CD4-positive, alpha-beta T cell treated with Interferon gamma for 1 hour (primary cell): ENCODE measurements at places on chromosomes 16 and 17.
A peak's percentile ranks its signal among the peaks of the same experiment; 100 is the strongest.

- no peak for DNase-seq
These were observed 1.1 kb upstream of the DNAJC7 start for GRCh38 chr17:42018339-42018738.

DNA sequence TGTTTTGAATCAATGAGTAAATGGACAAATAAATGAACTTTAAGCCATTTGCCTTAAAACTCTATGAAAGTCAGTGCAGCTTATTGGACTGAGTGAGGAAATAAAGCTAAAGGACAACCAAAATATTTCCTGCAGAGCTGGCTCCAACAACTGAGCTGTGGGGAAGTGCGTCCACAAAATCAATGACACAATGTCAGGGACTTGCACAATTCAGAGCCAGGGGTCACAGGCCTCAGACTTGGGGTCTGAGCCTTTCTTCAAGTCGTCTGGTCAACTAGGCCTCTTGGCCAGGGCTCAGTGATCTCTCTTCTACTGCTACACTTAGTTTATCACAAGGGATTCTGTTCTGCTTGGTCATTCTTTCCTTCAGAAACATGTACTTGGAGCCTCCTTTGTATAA is 26.2 kb upstream of the RHBDL3 start:
- no peak for DNase-seq

GRCh38 chr17:42422412-42422957 is 571 bp downstream of the CAVIN1 start:
- DNase-seq, result no peak

GRCh38 chr17:1201132-1201702 is 21.4 kb upstream of the ABR start:
- DNase-seq, result peak; percentile 51

GRCh38 chr17:83144421-83145357 is 65.3 kb downstream of the METRNL start:
- no peak for DNase-seq

GRCh38 chr16:81649561-81650184 is 129.4 kb upstream of the PLCG2 start:
- DNase-seq, result no peak

DNA sequence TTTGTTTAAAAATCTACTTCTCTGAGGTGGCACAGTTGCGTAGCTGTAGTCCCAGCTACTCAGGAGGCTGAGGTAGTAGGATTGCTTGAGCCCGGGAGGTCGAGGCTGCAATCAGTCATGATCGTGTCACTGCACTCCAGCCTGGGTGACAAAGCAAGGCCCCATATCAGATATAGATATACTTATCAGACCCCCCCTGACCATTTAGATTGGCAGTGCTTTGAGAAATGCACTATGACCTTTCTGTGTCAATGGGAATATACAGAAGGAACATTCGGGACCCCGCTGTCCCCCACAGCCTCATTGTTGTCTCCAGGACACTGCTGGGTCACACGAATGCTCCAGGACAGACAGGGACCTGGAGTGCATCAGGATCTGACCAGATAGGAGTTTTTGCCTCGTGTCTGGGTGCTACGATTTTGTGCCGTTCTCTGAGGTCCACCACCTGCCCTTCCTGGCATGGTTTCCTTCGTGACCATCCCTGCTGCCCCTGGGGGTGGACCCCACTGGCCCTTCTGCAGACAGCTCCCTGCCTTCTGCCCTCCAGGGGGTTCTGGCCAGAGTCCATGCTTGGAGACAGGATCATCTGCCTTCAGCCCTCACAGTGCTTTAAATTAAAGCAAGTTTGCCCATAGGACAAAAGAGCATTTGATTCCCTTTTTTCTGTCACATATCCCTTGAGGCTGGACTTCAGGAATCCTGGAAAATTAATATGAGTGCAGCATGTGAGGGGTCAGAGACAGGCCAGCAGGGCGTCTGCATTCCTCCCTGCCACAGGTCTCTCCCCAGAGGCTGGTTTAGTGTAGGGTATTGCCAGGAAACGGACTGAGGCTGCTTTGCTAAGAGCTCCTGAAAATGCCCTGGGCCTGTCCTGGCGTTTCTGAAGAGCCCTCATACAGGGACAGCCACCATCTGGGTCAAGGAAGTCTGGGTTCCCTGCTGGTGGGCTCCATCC is 19.3 kb downstream of the PLD6 start:
- DNase-seq, result no peak

DNA sequence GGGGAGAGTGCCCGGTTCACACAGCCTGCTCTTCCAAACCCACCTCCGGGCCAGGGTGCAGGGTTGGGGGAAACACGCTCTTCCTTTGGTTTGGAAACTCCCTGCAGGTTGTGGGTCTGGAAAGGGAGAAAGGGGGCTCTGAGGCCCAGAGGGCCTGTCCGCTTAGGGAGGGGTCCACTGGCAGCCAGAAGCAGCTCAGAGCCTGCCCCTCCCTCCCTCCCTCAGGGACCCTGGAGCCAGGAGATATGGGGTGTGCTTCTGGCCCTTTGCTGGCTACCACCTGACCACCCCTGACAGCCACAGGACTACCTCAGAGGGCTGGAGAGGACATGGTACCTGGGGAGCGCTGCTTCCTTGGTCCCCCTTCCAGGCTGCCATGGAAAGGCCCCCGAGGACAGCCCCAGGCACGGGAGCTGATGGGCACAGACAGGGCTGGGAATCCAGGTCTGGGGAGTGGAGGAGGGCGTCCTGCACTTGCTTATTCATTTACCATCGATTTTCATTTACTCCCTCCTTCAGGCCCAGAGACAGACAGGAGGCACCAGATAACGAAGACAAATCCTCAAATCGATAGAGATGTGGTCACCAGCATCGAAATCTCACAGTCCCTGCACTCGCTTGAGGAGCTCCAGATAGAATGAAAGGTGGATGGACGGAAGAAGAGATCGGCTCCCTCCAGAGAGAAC is 48.4 kb upstream of the DOC2B start:
- DNase-seq, result no peak

GRCh38 chr17:34178092-34178491 is 77.0 kb upstream of the CCL2 start:
- no peak for DNase-seq

- peak; percentile 23 for DNase-seq
These were observed 12.8 kb downstream of the SMIM5 start for GRCh38 chr17:75645889-75646637.

- DNase-seq, result no peak
These were observed 26.2 kb downstream of the NSMCE1 start for GRCh38 chr16:27242398-27242797.

DNA sequence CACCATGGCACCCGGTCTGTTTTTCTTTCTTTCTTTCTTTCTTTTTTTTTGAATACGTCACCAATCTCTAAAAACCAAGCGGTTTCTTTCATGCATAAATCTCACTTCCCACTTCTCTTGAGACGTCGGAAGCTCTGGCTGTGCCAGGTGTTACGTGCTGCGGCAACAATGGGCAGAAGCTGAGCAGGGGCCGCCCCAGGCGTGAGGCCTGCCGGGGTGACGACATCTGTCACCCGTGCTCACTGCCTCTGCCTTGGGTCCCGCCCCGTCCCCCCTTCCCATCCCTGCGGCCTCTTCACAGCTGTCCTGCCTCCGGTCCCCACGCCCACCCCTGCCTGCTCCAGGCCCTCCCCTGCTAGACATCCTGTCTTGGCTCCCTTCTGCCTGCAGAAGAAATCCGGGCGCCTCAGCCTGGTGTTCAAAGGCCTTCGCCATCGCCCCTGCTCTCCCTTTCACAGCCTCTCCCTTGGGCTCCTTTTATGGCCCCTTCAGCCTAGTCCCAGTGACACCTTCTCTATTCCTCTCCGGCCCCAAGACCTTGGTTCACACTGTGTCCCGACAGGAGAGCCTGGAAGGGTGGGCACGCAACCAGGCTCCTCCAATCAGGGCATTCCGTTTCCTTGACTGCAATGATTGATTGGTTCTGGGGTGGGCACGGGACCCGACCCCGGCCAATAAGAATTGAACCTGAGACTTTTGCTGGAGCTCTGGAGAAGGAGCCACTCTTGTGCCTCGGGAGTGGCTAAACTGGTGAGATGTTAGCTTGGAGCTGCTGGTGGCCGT is 4.8 kb downstream of the P2RX1 start:
- peak; percentile 93 for DNase-seq

- DNase-seq, result no peak
These were observed 4.6 kb upstream of the AKTIP start for GRCh38 chr16:53507464-53508179.
